ENCODE measurements at places on chromosomes 7 and 10.
A peak's percentile ranks its signal among the peaks of the same experiment; 100 is the strongest.

DNA sequence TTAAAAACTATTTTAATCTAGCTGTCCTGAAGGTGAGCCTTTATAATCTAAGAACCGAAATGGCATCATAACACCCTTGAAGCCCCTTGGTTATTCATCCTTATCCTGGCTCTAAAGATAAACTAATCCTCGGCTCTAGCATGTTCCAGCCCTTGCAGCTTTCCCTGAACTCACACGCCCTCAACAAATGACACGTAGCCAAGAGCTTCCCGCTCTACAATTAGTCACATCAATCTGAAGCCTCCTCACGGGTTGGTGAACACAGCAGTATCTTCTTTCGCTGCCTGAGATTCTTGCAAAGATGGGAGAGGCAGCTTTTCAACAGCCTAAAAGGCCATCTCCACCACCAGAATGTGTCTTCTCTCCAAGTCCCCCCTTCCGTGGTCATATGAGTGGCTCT is 4.1 kb downstream of the FRMD4A start:
- no peak for DNase-seq

GRCh38 chr10:76788452-76788811 is 849.2 kb downstream of the KCNMA1 start:
- DNase-seq: no peak

DNA sequence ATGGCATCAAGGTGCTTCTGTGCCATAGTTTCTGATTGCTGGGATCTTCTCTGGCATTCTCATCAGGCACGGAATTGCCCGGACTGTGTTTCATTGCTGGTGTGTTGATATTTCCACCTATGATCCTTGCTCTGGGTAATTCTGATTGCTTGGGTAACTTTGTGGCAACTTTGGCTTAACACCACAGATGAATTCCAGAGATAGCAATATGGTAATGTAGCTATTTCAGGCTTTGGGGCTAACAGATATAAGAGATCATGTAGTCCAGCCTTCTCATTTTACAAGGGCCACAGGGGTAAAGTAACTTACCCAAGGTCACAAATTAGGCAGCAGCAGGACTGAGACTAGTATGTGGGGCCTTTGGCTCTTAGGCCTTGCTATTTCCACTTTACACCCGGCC is 53.9 kb upstream of the PLPP4 start:
- no peak for DNase-seq

GRCh38 chr10:77245953-77246352 is 391.7 kb downstream of the KCNMA1 start:
- DNase-seq: peak; percentile 76

DNA sequence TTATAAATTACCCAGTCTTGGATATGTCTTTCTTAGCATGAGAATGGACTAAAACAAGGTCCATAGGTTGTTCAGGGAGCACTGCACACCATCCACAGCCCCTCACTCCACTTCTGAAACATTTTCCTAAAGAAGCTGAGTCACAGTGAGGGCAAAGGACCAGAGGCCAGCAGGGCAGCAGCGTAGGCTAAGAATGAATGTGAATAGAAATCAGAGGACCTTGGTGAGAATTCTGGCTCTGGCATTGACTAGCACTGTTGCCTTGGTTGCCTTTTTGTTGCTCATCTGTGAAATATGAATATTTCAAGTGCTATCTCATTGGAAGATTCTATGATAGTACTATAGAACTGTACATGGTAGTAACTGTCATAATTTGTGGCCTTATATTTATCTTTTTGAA is 41.7 kb upstream of the TOMM7 start:
- peak; percentile 61 for DNase-seq

GRCh38 chr7:110373859-110374258 is 717.1 kb upstream of the LRRN3 start:
- DNase-seq: no peak

GRCh38 chr7:44884621-44885393 is 523 bp downstream of the PURB start:
- peak; percentile 90 for DNase-seq

- DNase-seq: no peak
These were observed 12.0 kb upstream of the PURB start for GRCh38 chr7:44897309-44897708.

GRCh38 chr10:114706458-114707055 is 48.5 kb upstream of the ABLIM1 start:
- DNase-seq: no peak

DNA sequence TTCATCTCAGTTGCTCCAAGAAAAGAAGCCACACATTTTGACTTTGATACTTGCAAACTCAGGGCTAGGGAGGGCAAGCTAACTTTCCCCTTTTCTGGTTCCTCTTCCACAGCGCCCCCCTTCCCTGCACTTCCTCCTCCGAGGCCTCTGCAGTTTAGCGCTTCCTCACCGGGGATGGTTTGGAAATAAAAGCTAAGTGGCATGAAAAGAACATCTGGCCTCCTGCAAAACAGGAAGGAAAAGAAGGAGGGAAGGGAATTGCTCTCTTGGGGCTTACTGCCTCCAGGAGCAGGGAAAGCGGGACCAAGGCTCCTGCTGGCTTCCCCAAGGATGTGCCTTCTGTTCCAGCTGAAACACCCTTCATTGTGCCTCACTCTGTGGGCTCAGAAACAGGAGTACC is 42.3 kb downstream of the PRKCQ start:
- DNase-seq: no peak

- DNase-seq: peak; percentile 83
These were observed 145.9 kb downstream of the NRCAM start for GRCh38 chr7:108310351-108310750.

GRCh38 chr10:75508239-75508813 is 76.9 kb downstream of the LRMDA start:
- DNase-seq: peak; percentile 51

DNA sequence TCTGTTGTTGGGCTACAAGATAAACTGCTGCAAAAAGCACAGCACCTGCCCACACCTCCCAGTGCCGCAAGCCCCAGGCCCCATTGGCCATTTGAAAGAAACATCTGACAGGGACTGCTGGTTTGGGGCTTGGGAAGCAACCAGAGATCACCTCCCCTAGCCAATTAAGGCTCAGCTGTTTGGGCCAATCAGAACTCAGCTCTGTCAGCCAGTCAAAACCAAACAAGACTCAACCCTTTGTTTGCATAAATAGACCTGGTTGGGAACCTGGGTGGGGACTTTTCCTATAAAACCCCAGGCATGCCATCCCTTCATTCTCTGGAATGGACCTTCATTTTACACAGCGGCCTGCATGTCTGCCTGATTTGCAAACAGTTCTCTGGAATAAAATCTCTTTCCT is 17.2 kb upstream of the NME8 start:
- DNase-seq: no peak

- no peak for DNase-seq
These were observed 3.1 kb upstream of the C10orf90 start for GRCh38 chr10:126673565-126673964.

DNA sequence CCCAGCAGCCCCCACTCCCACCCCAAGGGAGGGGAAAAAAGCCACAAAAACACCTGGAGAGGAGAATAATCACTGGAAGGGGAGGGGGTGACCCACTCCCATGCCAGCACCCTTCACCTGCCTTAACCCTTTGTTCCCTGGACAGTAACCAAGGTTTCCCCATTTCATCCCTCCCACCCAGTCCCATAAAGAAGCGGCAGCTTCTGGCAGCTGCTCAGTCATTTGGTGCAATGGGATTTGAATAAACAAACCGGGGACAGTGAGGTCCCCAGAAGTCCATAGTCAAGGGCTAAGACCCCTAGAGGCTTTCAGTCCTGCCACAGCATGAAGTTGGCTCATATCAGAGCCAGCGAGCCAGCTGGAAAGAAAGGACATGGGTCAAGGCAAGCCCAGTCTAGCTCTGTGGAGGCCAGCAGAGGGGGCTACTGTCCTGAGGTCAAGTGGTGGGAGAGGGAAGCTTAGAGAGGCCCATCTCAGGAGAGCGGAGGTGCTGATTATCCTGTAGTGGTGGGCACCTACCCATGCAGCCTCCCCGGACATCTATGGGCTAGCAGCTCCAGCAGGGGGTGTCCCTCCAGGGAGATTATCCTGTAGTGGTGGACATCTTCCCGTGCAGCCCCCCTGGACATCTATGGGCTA is 58.9 kb upstream of the LBX1 start:
- DNase-seq: no peak

- DNase-seq: no peak
These were observed 51.0 kb downstream of the PTTG1IP2 start for GRCh38 chr7:90520484-90520883.

GRCh38 chr10:110746969-110747608 is 103.0 kb downstream of the RBM20 start:
- no peak for DNase-seq

DNA sequence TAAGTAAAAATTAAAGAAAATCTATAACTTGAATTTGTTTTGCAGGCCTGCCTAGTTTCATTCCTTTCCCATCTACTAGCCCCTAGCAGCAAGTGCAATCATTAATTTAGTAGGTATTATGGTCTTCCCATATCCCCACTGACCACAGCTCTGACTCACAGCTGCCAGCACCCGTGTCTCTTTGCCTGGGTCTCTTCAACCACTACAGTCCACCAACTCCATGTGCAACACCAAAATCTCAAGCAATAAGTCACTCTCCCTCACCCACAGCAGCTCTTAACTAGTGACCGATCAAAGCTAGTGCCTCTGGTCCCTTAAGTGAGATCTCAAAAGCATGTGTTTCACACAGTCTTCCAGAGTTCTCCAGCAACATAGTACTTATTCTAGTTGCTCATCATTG is 26.0 kb upstream of the THSD7A start:
- DNase-seq: no peak

DNA sequence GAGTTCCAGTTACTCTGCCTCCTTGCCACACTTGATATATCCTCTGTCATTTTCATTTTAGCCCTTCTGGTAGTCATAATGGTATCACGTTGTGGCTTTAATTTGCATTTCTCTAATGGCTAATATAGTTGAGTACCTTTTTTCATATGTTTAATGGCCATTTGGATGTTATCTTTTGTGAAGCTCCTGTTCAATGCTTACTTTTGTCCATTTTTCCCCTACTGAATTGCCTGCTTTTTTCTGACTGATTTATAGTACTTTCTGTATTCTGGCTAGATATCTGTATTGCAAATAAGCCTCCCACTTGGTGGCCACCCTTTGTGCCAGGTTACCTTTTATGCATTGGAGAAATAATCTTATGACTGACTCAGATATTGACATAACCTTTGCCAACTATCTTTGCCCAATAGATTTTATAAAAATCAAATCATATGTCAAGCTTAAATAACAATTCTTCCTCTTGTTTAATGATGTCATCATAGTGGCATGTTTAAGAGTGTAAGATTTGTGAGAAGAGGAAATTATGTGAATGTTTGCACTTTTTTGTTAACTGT is 50.6 kb downstream of the PRPF18 start:
- no peak for DNase-seq

DNA sequence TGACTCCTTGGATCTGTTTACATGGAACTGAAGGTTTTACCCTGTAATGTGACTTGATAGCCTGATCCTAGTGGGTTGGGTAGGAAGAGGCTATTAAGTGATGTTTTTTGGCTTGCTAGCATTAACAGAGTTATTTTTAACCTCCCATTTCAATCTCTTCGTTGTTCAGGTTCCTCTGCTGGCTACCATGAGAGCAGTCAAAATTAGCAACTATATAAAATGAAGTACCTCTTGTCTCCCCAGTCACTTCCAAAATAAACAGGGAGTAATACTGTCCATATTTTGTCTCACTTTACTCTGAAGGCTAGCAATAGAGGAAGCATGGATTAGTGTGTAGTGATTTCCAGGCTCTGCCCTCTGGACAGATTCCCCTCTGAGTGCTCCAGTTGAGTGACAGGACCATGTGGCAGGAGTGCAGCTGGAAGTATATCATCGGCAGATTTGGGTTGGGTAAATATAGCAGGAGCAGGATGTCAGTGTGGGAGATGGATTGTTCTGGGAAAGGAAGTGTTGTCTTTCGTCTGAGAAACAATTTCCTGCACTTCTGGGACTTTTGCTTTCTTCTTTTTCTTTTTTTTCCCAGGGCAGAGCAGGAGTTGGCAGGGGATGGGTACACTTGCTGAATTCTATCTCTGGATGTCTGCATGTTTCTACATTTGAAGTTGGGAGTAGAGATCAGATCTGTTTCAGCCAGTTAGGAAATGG is 35.2 kb downstream of the GBF1 start:
- peak; percentile 45 for DNase-seq
